Brain pericyte (primary cell): ENCODE measurements at places on chromosomes 13 and 19.

DNA sequence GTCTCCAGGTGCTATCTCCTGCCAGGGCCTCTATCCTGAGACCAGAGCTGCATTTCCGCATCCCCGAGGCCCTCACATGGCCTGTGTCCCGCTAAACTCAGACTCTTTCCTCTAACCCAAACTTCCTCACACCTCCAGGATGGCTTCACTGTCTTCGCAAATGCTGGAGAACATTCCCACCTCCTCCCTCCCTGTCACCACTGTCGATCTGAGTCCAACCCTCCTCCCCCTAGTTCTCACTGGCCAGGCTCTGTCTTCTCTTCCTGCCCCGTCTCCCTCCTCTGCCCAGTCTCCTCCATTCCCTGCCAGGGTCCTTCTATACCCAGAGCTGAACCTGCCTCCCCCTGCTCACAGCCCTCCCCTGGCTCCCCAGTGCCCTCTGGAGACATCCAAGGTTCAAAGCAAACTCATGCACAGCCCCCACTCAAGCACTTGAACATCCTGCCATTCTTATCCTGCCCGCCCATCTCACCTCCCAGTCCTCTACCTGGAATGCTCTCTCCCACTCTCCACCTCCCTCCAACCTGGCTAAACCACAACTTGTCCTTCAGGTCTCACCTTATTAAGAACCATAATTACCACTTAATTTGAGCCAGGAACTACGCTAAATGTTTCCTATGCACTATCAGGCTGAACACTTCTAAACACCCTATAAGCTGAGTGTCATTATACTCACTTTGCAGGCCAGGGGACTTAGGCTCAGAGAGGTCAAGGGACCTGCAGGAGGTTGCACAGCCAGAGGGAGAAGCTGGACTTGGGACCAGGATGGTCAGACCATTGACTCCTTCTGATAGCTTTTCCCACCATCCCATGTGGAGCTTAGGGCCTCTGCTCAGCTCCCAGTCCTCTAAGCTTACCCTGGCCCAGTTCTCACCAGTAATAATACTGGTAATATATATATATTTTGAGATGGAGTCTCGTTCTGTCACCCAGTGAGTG, 961 bp upstream of the VSIG10L start:
- no peak for DNase-seq

DNA sequence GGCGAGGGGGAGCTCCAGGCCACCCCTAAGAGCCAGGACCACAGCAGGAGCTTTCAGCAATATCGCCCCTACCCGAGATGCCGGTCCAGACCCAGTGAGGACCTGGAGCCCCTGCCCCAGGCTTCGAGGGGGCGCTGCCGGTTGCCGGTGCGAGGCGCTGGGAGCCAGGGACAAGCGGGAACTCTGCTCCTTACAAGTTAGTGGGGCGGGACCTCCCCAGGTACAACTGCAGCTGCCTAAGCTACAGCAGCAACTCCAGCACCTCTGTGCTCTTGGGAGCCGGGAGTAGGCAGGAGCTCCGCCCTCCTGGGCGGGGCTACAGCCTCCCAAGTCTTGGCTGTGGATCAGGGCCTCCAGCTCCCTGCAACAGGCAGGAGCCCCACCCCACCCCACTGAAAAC, 15.2 kb upstream of the TSC22D1 start:
- no peak for DNase-seq

- no peak for DNase-seq
Observed at GRCh38 chr13:40123962-40124632, 468.6 kb downstream of the COG6 start.

GRCh38 chr13:32254416-32254815, 60.7 kb downstream of the ZAR1L start:
- DNase-seq: no peak

- no peak for DNase-seq
Observed at GRCh38 chr19:43589277-43589676, 6.7 kb downstream of the IRGQ start.

DNA sequence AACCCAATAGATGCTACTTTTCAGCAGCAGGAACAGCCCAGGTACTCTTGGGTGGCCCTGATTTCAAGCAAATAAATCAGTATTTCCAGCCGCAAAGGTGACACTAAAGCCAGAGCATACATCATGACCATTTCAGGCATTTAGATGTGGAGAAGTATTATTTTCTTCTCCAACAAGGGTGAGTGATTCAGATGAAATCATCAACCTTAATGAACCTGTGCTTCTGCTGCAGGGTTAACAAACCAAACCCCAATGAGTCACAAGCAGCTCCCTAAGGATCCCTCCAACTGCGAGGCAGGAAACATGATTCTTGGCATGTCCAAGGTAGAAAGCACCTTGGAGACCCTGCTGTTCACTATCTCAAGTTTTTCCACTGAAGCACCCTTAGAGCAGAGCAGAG, 32.7 kb downstream of the MBNL2 start:
- no peak for DNase-seq

- DNase-seq: no peak
Observed at GRCh38 chr13:107808389-107808788, 406.9 kb downstream of the LIG4 start.

DNA sequence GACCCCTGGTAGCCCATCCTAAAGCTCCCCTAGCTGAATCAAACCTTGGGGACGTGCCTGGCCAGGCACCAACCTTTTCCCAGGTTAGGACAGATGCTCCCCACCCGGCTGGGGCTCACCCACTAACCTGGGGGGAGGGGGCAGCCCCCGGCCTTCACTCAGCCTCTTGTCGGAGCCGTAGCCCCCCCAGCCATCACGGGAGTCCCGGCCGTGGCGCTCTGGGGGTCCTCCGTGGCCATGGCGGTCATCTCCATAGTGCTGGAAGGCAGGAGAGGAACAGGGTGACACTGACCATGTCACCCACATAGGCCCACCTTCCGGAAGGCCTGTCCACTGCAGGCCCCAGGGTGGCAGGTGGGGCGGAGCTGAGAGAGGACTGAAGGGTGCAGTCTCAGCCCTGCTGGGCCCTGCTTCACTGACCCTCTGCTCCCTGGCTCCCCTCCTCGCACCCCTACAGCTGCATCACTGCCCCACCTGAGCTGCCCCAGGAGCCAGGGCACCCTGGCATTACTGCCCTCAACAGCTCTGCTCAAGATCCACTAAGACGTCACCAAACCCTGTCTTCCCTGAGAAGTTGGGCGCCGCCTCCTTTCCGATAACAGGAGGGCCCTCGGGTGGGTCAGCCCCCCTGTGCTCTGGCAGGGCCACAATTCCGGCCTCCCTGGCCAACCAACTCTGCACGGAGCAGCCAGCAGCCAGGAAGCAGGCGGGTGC, 22.6 kb upstream of the TINCR start:
- DNase-seq: no peak
